Suprapubic skin (tissue), 4 donors: ENCODE measurements at places on chromosomes 2 and 18. TPM values are rescaled to one million over a fixed set of nuclear protein-coding genes. Genes with fewer than 3 reads are reported as not detected.

Gene CCDC74A
- total RNA-seq = 3.9 TPM

Gene LHCGR
- total RNA-seq = not detected

Gene VWA3B
- not detected for total RNA-seq

Gene TRIM43
- not detected for total RNA-seq

Gene NTSR2
- not detected for total RNA-seq

Gene RGPD5
- total RNA-seq = 7.7 TPM

Gene BUB1
- 1.2 TPM for total RNA-seq

Gene FNDC4
- 4.7 TPM for total RNA-seq

Gene KRTCAP3
- 31.0 TPM for total RNA-seq

Gene AGAP1
- total RNA-seq = 24.2 TPM

Gene RAX
- total RNA-seq = 0.18 TPM

Gene GBX2
- 0.60 TPM for total RNA-seq

Gene FOXD4L1
- not detected for total RNA-seq

Gene KCNG2
- not detected for total RNA-seq

Gene POTEJ
- total RNA-seq = not detected
